Stimulated activated CD4-positive, alpha-beta T cell treated with anti-CD3 and anti-CD28 coated beads, Interleukin-4, amount 100 ng/mL, for 4 hours (primary cell): ENCODE measurements at places on chromosomes 13 and 19.

DNA sequence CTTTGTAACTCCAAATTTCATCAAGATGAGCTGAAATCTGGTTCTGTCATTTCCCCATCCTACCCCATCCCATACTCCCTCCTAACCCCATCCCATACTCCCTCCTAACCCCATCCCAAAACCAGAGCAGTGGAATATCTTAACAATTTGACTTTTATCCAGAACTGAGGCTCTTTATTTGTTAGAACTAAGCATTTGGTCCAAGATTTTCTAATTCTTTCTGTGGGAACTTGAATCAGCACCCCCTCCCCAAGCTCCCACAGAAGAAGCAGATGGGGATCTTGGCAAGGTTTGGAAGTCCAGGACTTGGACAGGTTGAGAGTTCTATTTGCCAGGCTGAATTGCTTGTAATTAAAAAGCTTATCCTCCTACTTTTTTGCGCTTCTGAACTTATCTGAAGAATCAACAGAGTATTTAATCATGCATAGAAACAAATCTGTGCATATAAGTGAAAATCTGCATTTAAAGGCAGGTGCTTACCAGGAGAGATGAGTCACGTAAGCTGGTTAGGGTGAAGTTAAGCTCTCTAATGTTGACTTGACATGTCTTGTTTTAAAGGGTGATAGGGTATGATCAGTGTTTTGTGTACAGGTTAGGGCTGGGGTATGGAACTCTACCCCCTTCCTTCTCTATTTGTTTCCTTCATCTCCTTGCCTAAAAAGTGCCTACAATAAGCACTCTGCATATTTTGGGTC lies 111.1 kb downstream of the COG6 start:
- no peak for DNase-seq

DNA sequence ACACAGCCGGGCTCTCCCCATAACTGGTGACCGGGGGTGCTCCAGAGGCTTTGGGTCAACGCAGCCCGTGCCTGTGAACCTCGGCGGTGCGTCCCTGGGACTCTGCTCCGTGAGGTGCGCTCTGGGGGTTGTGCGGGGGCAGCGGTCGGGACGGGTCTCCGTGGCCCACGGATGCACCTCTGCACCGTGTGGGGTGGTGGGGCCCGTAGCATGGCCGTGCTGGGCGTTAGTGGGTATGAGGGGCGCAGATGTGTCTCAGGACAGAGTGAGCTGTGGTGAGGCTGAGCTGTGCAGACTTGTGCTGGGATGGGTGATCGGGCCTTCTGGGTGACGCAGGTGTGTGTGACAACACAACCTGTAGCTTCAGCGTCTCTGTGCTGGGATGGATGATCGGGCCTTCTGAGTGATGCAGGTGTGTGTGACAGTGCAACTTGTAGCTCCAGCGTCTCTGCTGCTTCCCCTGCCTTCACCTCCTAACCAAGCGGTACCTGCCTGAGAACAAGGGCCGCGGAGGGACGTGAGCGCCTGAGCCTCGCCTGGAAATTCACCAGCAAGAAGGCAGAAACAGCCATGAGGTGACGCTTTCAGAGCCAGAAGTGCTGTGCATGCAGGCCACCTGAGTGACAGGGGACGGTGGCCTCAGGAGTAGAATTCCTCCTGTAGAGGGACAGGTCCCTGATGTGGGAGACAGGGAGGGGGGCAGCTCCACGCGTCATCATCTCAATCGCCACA lies 599 bp downstream of the ZNF331 start:
- DNase-seq: no peak

GRCh38 chr19:33110137-33110910 lies 21.6 kb upstream of the WDR88 start:
- DNase-seq: no peak

GRCh38 chr13:26881154-26881553 lies 120.6 kb upstream of the GPR12 start:
- no peak for DNase-seq

- no peak for DNase-seq
Measured at GRCh38 chr13:23671897-23672296, 101.7 kb downstream of the TNFRSF19 start.

DNA sequence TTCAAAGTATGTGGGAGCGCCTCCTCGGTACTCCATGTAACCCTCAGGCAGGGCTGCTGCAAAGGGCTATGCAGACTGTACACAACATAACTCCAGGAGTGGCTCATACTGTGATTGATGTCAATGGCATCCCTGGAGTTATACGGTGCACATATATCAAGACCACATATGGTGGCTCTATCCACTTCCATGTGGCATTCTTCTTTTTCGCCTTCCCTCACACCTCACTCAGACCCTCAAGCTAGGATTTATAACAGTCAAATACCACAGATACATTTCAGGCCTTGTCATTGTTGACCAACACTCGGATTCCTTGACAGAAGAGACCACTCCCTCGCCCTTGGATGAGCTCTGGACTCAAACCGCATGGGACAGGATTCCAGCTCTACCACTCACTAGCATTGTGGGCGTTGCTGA lies 11.3 kb upstream of the UBL3 start:
- no peak for DNase-seq

DNA sequence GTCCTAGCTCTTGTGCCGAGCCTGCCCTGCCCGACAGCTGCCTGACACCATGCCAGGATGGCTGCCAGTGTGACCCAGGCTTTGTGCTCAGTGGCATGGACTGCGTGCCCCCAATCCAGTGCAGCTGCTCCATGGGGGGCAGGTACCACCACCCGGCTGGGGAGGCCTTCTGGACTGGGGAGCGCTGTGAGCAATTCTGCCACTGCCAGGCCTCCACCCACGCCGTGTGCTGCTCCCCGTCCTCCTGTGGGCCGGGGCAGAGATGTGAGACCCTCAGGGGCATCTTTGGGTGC lies 9.4 kb upstream of the FXYD3 start:
- DNase-seq: no peak

DNA sequence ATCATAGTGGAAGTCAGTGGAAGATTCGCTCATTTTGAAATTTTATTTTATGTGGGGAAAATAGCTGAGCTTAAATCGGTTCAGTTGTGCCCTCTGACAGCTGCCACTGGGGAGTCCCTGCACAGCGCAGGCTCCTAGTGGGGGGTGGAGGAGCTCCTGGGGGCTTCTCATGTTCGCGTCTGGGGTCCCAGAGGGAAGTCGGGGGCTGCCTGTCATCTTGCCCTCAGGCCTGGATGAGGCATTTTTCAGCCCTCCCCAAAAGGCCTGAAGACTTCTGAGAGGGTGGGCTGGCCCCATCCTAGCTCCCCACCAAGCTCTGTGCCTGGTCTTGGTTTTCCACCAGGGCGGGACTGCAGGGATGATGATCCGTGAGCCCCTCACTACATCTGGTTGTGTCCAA lies 82.1 kb downstream of the CHST8 start:
- DNase-seq: no peak

DNA sequence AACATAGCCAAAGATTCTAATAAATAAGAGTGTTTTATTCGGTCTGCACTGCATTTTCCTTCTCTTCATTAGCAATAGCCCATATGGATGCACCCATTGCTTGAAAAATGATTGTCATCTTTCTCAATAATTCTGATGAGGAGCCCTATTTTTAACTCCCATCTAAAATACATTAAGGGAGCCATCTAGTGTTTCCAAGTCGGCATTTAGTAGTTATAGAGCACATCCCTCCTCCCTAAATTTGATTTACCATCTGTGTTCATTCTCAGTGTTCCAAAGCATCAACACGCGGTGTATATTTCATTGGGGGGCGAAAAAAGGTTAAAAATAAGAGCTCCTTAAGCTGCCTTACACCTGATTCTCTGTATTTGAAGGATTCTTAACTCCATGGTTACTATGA lies 119.2 kb upstream of the IPO5 start:
- DNase-seq: no peak

GRCh38 chr13:85657942-85658341 lies 141.3 kb downstream of the SLITRK6 start:
- DNase-seq: no peak

DNA sequence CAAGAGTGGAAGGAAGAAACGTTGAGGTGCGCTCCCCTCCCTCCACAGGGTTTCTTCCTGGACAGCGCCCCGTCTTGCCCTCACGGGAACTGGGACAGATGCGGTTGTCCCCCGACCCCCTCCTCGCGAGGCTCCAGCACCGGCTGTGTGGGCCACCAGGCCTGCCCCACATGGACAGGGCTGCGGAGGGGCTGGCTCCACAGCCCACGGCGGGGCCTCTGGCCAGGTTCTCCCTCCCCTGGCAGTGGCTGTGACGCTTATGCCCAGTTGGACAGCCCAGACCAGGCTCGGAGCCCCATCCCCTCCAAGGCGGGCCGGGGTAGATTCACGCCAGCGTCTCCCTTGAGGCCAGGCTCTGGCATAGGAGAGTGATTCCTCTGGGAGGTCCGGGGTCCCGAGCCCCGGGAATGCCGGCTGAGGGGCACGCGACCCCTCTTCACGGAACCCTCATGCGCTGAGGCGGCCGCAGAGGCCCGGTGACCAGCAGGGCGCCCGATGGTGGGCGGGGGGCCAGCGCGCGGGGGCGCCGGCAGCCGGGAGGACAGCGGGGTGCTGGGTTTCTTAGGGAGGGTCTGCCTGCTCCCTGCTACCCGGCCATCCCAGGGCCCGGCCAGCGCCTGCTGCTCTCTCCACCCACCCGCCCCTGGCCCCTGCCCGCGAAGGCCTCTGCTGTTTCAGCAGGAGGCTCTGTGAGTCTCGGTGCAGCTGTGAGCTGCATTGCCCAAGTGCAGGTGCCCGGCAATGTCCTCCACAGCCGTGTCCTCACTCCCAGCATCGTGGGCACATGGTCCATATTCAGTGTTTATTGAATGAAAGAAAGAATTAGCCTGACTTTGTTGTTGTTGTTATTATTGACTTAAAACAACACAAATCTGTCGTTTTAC lies 20.3 kb upstream of the GAS6 start:
- DNase-seq: no peak

GRCh38 chr19:39265321-39265916 lies 2.8 kb upstream of the IFNL2 start:
- no peak for DNase-seq

- no peak for DNase-seq
Measured at GRCh38 chr13:82822935-82823334, 1059.3 kb downstream of the SLITRK1 start.

- DNase-seq: no peak
Measured at GRCh38 chr19:2623798-2624197, 78.7 kb downstream of the GNG7 start.

- no peak for DNase-seq
Measured at GRCh38 chr19:1047696-1048147, 7.8 kb downstream of the ABCA7 start.

GRCh38 chr13:35695448-35695770 lies 218.9 kb upstream of the MAB21L1 start:
- DNase-seq: no peak

DNA sequence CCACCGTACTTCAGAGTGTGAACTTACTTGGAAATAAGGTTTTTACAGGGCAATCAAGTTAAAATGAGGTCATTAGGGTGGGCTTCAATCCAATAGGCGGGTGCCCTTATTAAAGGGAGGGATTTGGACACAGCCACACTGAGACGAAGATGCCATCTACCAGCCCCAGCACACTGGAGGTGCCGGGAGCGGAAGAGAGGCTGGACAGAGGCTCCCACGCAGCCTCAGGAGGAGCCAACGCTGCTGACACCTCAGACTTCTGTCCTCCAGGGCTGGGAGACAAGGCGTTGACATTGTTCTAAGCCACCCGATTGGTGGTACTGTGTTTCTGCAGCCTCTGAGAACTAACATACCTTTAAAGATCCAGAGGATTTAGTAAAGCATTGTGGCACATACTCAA lies 12.6 kb upstream of the RAB20 start:
- no peak for DNase-seq

- DNase-seq: no peak
Measured at GRCh38 chr13:66305961-66306617, 924.0 kb downstream of the PCDH9 start.

DNA sequence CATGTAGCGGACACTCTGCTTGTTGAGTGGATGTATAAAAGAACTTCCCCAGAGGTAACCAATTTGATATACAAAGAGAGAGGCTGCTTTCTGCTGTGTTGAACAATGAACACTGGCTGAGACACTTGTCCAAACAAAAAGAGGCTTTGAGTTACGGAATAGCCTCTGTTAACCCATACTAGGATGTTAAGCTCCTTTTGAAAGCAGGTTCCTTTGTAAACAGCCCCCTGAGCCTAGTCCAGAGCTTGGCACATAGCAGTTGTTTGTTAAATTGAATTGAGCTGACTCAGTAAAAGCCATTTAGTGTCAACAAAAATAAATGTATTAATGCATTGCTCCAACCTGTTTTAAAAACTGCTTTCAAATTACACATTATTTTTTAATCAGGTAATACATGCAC lies 200.1 kb downstream of the MZT1 start:
- DNase-seq: no peak

DNA sequence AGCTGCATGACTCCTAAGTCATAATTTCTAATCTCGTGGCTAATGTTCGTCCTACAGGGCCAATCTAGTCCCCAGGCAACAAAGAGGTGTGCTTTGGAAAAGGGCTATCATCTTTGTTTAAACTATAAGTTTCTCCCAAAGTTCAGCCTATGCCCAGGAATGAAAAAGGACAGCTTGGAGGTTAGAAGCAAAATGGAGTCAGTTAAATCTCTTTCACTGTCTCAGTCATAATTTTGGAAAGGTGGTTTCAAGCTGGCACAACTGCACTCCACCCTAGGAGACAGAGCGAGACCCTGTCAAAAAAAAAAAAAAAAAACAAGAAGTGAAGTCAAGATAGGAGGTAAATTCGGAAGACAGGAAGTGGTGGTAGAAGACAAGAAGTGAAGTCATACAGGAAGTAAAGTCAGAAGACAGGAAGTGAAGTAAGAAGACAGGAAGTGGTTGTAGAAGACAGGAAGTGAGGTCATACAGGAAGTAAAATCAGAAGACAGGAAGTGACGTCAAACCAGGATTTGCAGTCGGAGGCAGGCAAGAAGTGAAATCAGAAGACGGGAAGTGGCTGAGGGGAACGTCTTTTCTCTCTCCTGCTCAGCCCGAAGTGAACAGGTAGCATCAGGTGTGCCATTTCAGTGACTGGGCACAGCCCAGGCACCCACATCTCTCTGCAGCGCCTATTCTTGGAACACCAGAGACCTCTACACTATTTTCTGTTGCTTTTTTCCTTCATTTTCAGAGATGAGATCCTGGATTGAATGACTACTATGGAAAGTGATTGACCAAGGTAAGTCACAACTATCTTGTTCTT lies 32.2 kb downstream of the GP6 start:
- DNase-seq: peak; percentile 39

- no peak for DNase-seq
Measured at GRCh38 chr19:39878398-39878797, 32.2 kb upstream of the FBL start.

GRCh38 chr13:76213423-76213904 lies 577.3 kb downstream of the LMO7 start:
- DNase-seq: no peak

- no peak for DNase-seq
Measured at GRCh38 chr13:46168783-46169182, 13.2 kb downstream of the LCP1 start.

- DNase-seq: no peak
Measured at GRCh38 chr19:33435706-33436359, 62.3 kb downstream of the CEBPG start.

DNA sequence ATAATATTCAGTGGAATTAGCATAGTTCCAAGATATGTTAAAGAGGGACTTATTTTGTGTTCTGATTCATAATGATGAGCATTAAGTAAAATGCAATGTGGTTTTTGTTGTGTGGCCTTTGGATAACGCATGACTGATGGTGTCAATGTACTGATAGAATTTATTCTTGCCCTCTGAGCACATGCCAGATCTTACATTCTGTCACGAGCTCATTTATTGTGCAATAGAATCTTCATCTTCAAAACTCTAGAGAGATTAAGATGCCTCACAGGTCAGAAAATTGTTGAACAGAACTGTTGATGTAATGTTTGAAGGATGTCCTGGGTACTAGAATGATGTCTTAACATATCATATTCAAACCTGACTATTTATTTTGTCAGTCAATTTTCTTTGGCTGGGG lies 148.0 kb upstream of the HTR2A start:
- no peak for DNase-seq

GRCh38 chr13:27522847-27523246 lies 72.5 kb upstream of the MTIF3 start:
- no peak for DNase-seq
